Left ventricle myocardium inferior (tissue), 1 donor: ENCODE measurements at places on chromosomes 13 and 19. TPM values are rescaled to one million over a fixed set of nuclear protein-coding genes. Genes with fewer than 3 reads are reported as not detected.

The SMIM44 gene
- not detected for total RNA-seq

The PGLYRP2 gene
- not detected for total RNA-seq

The TSHZ3 gene
- 2.9 TPM for total RNA-seq

DNA sequence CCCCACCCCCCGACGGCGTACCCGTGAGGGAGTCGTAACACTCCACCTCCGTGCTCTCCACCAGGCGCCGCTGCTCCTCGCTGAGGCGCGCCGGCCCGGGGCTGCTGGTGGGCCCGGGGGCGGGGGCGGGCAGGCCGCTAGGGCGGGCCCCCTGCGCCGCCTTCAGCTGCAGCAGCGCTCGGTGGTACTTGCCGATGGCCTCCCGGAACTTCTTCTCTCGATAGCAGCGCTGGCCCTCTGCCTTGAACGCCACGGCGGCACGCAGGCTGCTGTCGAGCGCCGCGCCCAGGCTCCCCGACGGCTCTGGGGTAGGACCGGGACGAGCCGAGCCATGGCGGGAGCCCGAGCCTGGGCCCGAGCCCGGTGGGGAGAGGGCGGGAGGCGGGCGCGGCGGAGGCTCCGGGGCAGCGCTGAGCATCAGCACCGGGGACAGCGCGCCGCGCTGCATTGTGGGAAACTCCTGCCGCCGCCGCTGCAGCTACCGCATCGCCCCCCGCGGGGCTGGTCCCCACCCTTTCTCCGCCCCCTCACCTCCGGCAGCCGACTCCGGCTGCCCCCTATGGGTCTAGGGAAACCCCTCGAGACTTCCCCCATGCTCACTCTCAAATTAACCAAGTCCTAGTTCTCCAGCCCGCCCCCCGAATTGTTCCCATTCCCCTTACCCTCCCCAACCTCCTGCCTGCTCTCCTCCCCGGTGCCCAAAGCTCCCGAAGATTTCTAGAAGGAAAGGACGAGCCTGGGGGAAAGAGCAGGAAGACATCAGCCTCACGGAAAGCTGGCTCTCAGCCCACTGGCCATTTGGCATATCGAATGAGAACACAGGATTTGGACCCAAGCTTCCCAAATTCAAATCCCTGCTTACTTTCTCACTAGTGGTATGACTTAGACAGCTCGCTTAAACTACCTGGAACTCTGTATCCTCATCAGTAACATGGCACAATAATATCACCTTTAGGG lies at the start of gene TTC9B:
Gene TTC9B (minus strand): TSS at position 451 of the 957 bp plus-strand sequence. CDS start 3 bp downstream, at position 448.
- no peak for DNase-seq
- peaks cover 69% of the 10 kb centered on the region for H3K27me3 ChIP-seq
- no peak within 1 kb of the TSS for H3K4me3 ChIP-seq
- no peak within 1 kb of the TSS for H3K27ac ChIP-seq
- H3K36me3 ChIP-seq, result no peaks in the 10 kb centered on the region

DNA sequence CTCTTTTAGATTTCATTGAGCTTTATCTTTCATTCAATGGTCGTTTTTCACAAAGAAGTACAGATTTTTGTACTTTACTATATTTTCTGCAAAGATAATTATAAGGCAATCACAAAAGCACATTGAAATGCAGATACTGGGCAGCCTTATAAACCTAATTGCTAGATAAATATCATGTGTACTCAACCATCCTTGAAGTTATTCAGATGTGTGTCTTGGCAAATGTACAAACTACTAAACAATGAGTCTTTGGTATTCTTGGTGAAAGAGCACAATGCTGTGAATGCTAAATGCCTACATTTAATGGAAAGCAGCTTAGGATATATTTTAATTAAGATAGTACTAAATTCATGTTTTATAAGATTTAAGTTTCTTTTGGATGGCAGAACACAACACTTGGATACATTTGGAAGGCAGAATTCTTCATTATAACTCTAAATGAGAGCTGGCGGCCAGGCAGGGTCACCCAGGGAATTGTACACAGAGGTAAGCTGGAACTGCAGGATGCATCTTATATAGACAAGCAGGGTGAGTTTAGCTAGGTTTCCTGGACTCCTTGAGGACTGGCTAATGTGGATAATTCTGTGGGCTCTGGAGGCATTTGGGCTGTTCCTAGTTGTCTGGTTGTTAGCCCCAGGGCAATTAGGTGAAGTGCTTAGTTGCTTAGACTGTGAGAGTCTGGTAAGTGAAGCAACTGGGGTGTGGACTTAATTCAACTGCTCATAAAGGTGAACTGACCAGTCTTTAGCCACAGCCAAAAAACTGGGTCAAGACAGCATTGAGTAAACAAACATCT lies 286.6 kb downstream of the PCDH20 start:
- H3K27me3 ChIP-seq, result no peaks in the 10 kb centered on the region
- no peak for DNase-seq
- H3K4me1 ChIP-seq, result no peaks in the 10 kb centered on the region
- no peak overlapping the region for H3K4me3 ChIP-seq
- H3K27ac ChIP-seq, result no peak overlapping the region

- no peak overlapping the region for H3K27ac ChIP-seq
Observed at GRCh38 chr13:71827241-71827640, 39.8 kb downstream of the DACH1 start.

DNA sequence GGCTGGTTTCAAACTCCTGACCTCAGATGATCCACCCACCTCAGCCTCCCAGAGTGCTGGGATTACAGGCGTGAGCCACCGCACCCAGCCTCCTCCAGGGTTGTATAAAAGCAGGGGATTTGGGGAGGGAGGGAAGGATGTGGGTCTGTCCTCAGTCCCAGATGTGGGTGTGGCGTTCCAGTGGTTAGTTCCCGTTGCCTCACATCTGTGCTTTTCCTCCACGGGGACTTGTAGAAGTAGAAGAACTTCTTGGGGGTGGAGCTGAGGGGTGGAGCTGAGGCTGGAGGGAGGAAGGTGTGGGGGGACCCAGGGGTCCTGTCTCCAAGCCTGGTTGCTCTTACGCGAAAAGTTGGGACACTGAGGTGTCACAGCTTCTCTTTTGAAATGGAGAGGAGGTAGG lies 514 bp upstream of the MCEMP1 start:
- H3K4me3 ChIP-seq, result no peak overlapping the region
- H3K36me3 ChIP-seq, result no peaks in the 10 kb centered on the region
- H3K27me3 ChIP-seq, result peaks cover 64% of the 10 kb centered on the region
- peaks cover 11% of the 10 kb centered on the region for H3K4me1 ChIP-seq
- no peak overlapping the region for H3K27ac ChIP-seq

DNA sequence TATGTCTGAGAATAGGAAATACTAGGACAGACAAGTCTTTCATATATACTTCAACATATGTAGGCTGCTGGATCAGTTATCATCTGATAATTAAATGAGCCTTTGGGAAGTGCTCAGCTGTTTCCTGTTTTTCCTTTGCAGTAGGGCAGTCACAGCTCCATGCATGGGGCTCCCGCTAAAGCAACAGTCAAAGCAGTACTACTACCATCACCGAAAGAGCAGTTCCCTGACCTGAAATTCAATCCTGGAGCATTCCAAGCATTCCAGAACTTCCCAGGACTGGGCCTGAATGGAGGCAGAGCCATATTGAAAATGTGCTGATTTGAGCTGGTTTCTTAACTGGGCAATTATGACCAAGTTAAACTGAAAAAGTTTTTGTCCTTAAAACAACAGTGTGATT lies 20.5 kb downstream of the MICU2 start:
- no peak overlapping the region for H3K4me3 ChIP-seq
- DNase-seq, result no peak
- peaks cover 8% of the 10 kb centered on the region for H3K36me3 ChIP-seq
- H3K4me1 ChIP-seq, result peaks cover 8% of the 10 kb centered on the region
- H3K27ac ChIP-seq, result no peak overlapping the region

DNA sequence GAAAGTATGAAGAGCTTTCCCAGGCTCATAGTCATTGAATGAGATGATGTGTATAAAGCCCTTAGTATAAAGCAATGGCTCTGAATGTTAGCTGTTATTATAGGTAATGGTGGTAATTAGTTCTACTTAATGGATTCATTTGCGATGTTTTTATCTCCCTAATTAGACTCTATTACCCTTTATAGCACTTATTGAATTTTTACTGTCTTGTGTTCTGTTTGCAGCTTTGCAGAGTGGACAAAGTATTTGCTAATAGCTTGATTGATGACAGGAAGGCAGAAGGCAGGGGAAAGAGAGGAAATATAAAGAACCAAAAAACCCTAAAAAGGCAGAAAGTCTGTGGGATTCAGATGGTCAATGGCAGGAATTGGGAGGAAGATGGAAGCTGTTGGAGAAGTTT lies 524.4 kb upstream of the SPRY2 start:
- no peaks in the 10 kb centered on the region for H3K36me3 ChIP-seq
- no peak overlapping the region for H3K27ac ChIP-seq
- H3K27me3 ChIP-seq, result no peaks in the 10 kb centered on the region

- H3K4me1 ChIP-seq, result no peaks in the 10 kb centered on the region
- H3K36me3 ChIP-seq, result no peaks in the 10 kb centered on the region
- DNase-seq, result no peak
- H3K4me3 ChIP-seq, result no peak overlapping the region
- H3K27me3 ChIP-seq, result no peaks in the 10 kb centered on the region
Observed at GRCh38 chr13:56953965-56954364, 186.8 kb upstream of the PRR20A start.

DNA sequence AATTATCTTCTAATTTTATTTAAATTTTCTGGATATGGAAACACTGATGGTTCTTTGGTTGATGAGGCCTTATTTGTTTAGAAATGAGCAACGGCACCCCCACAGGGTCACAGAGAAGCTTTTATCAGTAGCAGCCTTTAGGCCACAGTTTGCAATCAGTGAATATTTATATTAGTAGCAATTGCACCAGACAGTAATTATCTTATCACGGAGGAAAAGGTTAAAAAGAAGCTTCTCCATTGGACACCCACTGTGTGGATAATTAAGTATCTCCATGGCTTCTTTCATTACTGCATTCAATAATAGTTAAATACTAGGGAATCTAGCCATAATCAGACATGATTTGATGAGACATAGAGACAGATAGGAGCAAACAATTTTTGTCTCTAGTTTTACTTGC lies 2099.2 kb upstream of the PCDH20 start:
- no peak overlapping the region for H3K27ac ChIP-seq
- no peaks in the 10 kb centered on the region for H3K36me3 ChIP-seq
- H3K27me3 ChIP-seq, result no peaks in the 10 kb centered on the region
- no peaks in the 10 kb centered on the region for H3K4me1 ChIP-seq
- no peak overlapping the region for H3K4me3 ChIP-seq
